RPMI7951 (cell line): ENCODE measurements at places on chromosomes 6 and 20.

DNA sequence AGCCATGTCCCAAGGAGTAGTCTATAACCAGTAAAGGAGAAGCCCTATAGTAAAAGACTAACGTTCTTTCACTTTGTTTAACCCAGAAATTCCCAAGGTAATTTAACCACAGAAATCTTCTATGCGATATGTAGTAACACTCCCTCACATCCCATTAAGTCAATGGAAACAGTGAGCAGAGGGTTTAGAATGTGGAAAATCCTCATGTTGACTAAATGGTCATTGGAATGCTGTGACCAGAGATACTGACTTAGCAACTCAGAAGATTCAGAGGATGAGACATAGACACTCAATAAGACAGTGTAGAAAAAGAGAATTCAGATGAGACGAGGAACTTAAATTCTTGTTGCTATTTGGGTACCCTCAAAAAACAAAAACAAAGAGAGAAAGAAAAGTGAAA lies 562.2 kb upstream of the NOX3 start:
- DNase-seq, result peak; percentile 48

DNA sequence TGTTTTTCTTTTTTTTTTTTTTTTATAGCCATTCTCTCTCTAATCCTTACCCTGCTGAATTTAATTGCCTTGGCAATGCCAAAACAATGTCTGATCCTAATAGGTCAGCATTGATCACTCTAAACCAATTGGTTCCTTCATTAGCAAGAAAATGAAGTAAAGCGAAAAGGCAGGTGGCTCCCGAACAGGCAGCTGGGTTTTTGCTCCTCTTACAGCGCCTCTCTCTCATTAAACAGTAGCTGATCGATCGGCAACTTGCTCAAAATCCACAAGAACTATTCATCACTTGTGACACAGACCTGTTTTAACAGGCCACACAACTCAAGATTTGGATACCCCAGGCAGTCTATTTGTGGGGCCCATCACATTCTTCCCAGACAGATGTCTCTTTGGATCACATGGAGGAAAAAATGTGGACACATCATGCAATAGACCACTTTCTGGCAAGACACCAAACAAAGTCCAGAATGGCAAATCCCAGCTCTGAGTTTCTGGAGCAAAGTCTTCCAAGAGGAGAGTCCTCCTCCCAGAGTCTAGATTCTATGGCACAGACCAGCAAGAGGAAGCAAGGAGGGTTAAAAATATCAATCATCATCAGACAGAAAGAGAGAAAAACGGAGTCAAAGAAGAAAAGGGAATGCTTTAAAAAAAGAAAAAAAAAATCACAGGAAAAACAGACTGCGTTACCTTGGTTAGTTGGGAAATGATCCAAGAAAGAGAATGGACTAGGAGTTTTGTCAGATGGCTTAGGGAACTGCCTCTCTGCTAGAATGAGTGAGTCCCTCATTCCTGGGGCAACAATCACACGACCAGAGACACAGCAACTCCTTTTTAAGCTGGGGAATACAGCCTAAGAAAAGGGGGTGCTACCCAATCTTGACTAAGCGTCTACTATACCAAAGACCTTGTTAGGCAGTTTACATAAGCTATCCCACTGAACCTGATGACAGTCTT lies 247.8 kb downstream of the BTBD9 start:
- DNase-seq, result peak; percentile 61

DNA sequence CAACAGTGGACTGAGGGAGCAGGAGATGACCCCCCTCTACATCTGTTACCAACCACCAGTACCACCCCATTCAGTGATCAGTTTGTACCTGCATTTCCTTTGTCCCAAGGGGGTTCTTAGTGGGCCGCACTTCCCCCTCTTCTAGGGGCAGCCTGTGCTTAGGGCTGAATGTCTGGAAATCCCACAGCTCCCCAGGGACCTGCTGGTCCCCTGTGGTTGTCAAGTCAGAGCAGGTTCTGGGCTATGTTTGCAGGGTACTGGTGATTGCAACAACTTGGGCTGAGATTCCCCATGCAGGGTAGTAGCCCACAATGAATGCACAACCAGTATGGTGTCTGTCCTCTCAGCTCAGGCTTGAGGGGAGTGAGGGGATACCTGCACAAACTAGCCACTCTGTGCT lies 39.7 kb upstream of the COL10A1 start:
- no peak for DNase-seq

DNA sequence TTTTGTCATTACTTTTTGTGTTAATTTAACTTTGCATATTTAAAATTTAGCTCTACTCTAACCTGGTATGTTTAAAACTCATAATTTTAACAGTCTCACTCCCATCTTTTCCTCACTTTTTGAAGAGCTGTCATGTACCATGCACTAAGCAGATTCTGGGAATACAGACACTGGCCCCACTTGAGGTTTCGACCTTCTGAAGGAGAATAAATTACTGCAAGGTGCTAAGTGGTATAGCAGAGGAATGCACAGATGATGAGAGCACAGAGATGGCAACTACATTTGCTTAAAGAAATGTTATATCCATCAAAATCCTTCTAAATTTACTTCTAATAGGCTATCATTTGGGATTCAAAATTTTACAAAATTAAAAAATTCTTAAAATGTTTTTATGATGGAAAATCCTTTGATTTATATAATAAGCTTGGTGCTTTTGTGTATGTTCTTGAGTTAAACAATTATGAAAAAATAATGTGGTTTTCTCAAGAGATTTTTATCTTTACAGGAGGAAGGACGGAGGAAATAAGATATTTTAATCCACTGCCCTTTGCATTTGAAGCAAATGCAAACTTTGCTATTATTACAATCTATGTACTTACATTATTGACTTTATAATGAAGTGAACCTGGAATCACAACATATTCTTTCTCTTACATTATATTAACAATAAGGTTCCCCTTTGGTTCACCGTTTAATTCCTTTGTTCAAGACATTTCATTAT lies 79.3 kb downstream of the AHI1 start:
- no peak for DNase-seq

GRCh38 chr20:56483970-56484369 lies 15.5 kb downstream of the RTF2 start:
- DNase-seq, result no peak

- peak; percentile 95 for DNase-seq
These were observed 16.1 kb upstream of the CCN6 start for GRCh38 chr6:112037783-112038216.

DNA sequence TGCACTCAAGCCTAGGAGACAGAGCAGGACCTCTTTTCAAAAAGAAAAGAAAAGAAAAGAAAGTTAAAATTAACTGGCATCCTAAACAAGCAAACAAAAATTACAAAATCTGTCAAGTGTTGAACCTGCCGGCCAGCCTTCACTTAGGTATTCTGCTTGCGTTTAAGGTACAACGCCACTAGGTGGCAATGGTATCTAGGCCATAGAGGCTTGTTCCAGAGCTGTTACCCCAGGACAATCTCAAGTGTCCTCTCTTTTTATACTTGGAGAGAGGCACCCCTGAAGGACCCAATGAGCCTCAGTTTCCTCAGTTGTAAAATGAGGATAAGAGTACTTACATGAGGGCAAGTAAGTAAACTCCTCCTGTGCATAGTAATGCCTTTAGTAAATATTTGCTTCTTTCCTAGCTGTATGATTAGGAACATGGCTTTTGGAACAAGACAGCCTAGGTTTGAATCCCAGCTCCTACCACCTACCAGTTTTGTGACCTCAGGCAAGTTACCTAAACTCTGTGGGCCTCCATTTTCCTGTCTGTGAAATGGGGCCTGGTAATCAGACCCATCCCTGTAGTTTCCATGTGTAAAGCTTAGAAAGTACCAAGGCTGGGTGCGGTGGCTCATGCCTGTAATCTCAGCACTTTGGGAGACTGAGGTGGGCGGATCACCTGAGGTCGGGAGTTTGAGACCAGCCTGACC lies 5.8 kb upstream of the PACSIN1 start:
- DNase-seq, result peak; percentile 25

GRCh38 chr20:20276811-20277530 lies 90.9 kb upstream of the INSM1 start:
- no peak for DNase-seq

DNA sequence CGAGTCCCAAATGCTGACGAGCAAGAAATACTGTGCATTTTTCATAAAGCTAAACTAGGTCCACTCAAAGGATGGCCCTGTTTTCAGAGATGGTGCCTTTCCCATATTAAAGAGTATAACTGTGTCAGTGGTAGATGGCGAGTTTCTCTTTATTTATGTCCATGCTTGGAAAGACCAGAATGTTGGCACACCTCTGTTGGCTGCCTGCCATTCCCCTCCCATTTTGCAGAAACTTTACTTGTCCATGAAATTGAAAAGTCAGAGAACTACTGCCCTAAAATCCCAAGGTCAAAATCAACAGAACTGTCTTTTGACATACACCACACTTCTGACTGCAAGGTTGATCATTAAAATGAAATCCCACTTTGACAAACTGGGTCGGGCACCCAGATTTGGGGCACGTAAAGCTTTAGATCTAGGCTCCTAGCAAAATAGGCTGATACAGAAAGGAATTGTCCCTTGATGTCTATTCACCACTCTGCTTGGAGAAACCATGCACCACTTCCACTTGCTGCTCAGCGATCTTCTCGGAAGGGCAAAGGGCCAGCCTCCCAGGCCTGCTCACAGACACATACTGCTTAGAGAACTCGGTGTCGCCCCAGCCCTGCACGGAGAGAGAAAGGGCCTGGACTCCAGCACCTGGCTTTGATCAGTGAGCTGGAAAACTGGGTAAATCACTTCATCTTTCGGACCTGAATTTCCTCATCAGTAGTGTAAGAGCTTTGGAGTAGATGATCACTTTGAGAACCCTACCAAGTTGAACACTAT lies 130.0 kb downstream of the AGPAT4 start:
- DNase-seq, result no peak

GRCh38 chr20:9506280-9506821 lies 8.0 kb upstream of the LAMP5 start:
- peak; percentile 43 for DNase-seq

DNA sequence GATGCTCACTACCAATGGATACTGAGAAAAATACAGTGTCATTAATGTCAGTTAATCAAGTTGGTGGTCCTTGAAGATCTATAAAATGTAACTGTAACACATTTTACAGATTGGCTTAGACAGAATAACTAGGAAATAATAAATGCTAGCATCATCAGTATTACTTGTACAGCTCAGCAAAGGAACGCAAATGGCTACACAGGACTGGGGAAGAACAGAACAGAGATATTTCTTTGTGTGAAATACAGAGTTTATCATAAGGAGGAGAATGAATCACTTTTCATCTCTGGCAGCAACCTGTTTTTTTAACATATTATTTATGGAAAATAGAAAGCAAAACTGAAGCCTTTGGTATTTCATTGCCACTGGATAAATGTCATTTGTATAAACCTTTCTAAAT lies 8.2 kb upstream of the QKI start:
- no peak for DNase-seq

GRCh38 chr6:423799-424345 lies 32.3 kb downstream of the IRF4 start:
- DNase-seq, result no peak

- DNase-seq, result no peak
These were observed 57.6 kb upstream of the ZNFX1 start for GRCh38 chr20:49335476-49335875.

GRCh38 chr6:148200781-148201180 lies 141.9 kb upstream of the SASH1 start:
- no peak for DNase-seq

DNA sequence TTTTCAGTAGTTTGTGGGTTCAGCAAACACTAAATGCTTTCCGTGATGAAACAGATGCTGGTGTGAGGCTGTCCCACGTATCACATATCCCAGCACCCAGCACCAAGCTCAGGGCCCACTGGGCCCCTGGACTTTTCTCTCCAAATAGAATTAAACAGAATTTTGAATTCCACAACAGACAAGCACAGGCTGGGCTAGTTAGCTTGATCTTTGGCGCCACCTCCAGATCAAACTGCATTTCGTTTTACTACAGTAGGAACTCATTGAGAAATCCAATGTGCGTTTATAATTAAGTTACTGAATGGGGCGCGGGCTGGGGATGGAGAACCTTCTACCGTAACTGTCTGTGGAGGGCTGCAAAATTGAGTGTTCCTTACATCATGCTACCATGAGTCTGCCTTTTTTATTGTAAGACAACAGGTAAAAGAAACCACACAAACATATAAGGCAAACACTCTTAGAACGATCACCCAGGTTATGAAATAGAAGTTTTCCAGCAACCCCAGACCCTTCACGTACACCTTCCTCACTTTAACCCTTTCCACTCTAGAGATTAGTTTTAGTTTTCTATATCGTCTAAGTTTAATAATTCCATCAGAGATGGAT lies 107.8 kb downstream of the ZFP64 start:
- peak; percentile 68 for DNase-seq

GRCh38 chr6:52538252-52538900 lies 38.5 kb downstream of the TRAM2 start:
- DNase-seq, result peak; percentile 91

DNA sequence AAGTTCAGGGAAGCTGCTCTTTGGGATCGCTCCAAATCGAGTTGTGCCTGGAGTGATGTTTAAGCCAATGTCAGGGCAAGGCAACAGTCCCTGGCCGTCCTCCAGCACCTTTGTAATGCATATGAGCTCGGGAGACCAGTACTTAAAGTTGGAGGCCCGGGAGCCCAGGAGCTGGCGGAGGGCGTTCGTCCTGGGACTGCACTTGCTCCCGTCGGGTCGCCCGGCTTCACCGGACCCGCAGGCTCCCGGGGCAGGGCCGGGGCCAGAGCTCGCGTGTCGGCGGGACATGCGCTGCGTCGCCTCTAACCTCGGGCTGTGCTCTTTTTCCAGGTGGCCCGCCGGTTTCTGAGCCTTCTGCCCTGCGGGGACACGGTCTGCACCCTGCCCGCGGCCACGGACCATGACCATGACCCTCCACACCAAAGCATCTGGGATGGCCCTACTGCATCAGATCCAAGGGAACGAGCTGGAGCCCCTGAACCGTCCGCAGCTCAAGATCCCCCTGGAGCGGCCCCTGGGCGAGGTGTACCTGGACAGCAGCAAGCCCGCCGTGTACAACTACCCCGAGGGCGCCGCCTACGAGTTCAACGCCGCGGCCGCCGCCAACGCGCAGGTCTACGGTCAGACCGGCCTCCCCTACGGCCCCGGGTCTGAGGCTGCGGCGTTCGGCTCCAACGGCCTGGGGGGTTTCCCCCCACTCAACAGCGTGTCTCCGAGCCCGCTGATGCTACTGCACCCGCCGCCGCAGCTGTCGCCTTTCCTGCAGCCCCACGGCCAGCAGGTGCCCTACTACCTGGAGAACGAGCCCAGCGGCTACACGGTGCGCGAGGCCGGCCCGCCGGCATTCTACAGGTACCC lies at the start of gene ESR1:
Gene ESR1, plus strand, starts transcription at position 170 of the 858 bp plus-strand sequence. Its CDS starts 231 bp downstream, at position 401.
- no peak for DNase-seq

DNA sequence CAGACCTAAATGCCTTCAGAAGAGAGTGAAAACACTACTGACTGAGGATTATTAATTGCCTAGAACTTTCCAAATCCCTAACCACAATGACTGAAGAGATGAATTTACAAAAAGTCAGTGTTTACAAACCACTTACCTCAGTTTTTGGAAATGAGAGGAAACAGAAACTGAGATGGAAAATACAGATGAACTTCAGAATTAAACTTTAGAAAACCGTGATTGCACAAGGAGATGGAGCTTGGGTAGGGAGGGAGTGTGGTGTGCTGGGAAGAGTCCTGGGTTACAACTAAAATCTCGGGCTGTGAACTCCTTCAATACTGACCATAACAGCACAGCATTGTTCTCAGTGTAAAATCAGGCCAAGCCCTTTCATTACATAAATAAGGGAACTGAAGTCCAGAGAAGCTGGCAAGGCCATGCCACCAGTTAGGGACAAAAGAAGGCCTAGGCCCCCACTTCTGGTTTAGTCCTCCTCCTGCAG lies 4.0 kb downstream of the ELMO2 start:
- no peak for DNase-seq
